ENCODE measurements at places on chromosomes 11 and 22.

DNA sequence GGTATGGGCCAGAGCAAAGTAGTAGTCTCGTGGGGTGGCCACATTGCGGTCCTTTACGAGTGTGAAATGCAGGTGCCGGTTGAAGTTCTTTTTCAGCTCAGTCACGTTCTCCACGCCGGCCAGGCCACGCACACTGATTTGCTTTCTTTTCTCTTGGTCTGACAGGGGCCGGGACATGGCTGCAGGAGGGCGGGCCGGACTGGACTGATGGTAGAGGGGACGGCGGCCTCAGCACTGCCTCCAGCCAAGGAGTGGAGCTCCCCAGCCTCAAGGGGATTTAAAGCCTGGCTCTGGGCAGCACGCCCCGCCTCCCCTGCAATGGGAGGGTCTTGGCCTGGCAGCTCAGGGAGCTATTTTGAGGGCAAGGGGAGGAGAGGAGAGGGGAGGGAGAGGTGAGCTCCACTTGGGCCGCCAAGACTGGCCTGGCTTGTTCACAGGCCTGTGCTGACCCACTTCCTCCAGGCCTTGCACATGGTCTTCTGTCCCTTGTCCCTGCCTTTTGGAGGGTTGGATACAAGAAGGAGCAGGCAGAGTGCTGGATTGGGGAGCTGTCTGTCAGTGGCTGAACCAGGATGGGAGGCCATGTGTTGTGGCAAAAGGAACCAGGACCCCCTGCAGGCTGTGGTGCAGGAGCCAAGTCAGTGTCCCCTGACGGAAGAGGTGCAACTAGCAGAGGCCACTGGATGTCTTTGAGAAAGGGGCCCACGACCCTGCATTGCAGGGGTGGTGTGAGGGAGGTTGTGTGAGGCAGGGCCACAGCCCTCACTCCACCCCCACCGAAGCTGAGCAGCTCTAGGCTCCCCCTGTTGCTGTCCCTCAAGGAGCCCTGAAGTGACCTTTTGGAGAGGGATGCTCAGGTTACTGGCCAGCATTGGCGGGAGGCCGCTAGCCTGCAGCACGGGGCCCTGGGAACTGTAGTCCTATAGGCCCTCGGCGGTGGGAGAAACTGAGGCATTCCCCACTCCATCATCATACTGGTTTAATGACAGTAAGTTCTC, at the start of gene PYGM:
TSS of gene PYGM (minus strand) at position 253 of the 998 bp plus-strand sequence. CDS start at position 177, 76 bp downstream.
- no peak for DNase-seq

GRCh38 chr11:112650527-112650926, 310.7 kb upstream of the NCAM1 start:
- DNase-seq = no peak

DNA sequence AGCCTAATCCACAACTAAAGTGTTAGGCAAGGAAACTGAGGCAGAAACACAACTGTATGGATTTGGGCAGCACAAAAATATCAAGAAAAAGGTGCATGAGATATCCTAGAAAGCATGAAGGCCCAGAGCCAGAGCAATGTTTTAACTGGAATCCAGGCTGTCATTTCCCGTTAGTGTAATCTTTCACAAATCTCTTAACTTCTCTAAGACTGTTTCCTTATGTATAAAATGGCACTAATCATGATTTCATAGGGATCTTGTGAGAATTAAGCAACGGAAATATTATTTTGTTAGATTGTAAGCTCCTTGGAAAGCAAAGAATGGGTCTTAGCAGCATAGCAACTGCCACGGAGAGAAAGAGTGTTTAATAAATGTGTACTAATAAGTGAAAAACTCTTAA, 14.7 kb upstream of the SYTL2 start:
- DNase-seq = no peak

GRCh38 chr11:8838248-8838647, 72.7 kb upstream of the AKIP1 start:
- DNase-seq = peak; percentile 69

DNA sequence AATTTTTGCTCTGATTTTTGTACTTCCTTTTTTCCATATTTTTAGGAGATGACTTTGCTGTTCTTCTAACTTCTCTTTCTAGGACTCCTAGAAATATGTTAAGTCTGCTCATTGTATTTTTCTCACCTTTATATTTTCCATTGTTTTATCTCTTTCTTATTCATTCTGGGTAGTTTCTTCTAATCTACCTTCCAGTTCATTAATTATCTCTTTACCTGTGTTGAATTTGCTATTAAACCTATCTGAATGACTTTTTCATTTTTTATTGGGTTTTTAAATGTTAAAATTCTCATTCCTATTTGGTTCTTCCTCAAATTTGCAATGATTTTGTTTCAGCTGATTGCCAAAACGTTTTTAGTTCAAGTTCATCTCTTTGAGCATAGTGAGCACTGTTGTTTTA, 27.8 kb upstream of the EHF start:
- no peak for DNase-seq

DNA sequence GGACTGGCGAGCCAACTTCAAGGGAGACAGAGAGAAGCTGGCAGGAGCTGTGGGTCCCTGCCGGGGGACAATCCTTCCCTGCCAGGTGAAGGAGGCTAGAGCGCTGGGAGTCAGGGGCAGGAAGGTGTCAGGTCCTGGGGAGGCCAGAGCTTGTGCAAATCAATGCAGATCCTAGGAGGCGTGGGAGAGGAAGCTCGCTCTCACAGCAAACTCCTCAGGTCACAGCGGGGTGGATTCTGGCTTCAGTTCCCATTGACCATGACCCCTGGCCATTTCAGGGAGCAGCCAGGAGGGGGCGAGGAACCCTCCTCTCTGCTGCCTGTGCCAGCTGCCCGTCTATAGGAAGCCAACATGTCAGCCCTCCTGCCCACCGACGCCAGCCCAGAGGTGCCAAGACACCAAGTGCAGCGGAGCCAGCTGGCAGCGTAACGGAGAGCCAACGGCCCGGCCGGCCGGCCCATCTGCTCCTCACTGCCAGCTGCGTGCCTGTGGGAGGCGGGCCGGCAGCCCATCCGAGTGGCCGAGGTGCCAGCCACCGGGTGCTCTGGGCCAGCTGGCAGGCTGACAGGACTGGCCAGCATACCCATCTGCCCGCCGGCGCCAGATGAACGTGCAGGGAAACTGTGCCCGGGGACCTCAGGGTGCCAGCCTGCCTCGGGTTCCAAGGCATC, 374.8 kb downstream of the MIAT start:
- DNase-seq = peak; percentile 30

- peak; percentile 49 for DNase-seq
Observed at GRCh38 chr11:119365071-119365591, 16.4 kb downstream of the USP2 start.

DNA sequence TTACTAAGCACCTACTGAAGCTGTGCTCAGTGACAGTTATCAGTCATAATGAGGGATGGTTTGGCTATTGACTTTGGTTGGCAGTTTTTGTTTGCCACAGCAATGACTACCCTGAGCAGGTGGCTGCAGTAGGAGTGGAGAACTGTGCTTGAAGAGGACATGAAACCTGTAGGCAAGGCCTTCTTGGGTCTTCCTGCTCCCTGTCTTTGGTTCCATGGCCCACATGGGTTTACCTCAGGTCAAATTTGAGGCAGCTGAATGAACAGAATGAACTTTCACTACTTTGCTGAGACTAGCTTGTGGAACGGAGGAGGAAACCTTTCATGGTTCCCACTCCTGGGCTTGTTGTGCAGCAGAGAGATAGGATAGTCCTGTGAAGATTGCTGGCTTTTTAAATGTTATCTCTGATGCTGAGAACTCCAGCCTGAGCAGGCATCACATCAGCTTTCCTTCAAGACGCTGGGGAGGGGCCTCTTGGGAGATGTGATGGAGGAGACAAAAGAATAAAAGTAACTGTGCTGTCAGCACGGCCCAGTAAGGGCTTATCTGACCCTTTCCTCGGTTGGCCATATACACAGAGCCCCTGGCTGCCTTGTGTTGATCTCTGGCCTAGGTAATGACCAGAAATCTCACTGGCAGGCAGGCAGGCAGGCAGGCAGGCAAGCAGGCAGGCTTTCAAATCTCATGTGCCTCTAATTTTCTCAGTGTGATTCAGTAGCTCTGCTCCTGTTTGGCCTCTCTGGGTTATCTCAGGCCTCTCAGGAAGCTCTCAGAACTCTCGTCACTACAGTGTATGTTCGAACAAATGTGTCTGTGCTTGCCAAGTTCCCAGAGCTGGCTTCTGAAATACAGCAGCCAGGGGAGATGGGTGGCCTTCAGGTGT, 12.0 kb downstream of the STIM1 start:
- DNase-seq = no peak

GRCh38 chr11:102399189-102399588, 52.2 kb downstream of the BIRC2 start:
- DNase-seq = no peak

GRCh38 chr11:61057615-61058014, 44.7 kb upstream of the CD5 start:
- DNase-seq = no peak

DNA sequence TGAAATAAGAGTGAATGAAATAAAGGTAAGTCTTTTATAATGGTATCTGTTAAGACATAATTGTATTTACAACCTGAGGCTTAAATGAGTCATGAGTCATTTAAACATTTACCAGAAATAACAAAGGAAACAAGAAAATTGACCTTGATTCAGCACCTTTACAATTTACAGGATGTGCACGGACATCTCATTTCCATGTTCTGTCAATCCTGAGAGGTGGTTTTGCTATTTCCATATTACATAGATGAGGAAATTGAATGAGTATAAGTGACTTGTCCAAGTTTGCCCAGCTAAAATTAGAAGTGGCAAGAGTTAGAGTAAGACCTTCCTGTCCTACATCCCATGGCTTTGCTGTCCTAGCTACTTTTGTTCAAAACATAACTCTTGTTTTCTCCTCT, 89.1 kb downstream of the TRIM44 start:
- no peak for DNase-seq

- peak; percentile 57 for DNase-seq
Observed at GRCh38 chr11:132056689-132057088, 686.3 kb downstream of the NTM start.

All from GM03348 (cell line).